Astrocyte (in vitro differentiated cells and primary cell): ENCODE measurements at places on chromosomes 3 and 15. TPM values are rescaled to one million over a fixed set of nuclear protein-coding genes. Genes with fewer than 3 reads are reported as not detected.

GRCh38 chr3:49668414-49668797 lies 5.7 kb upstream of the APEH start:
- peaks cover 17% of the 10 kb centered on the region for H3K4me1 ChIP-seq
- no peak overlapping the region for H3K27ac ChIP-seq
- DNase-seq: no peak
- no peak overlapping the region for H3K4me3 ChIP-seq
- no peaks in the 10 kb centered on the region for H3K27me3 ChIP-seq
- H3K36me3 ChIP-seq: no peaks in the 10 kb centered on the region

DNA sequence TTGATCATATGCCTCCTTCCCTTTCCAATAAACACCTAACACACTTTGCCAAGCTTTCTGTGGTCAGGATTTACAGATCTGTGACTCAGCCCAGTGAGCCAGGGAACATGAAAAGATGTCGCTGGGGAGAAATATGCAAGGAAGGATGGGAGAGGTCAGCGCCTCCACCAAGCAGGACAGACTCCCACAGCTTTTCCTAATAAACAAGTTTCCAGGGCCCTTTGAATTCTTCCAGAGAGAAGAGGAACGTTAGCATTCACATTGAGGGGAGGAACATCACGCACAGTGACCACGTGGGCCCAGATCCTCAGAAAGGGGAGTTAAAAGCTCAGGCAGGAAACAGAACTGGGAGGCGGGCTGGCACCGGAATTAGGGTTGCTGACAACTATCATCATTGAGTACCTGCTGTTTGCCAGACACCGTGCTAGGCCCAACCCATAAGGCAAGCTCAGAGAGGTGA lies 33.3 kb upstream of the MRPS22 start:
- H3K4me3 ChIP-seq: no peak overlapping the region
- peak overlapping the region; percentile 74 for H3K27ac ChIP-seq
- peaks cover 43% of the 10 kb centered on the region for H3K4me1 ChIP-seq
- peak; percentile 92 for DNase-seq
- H3K27me3 ChIP-seq: no peaks in the 10 kb centered on the region

GRCh38 chr3:103512595-103512994 lies 1077.8 kb downstream of the ZPLD1 start:
- H3K27me3 ChIP-seq: no peaks in the 10 kb centered on the region
- H3K27ac ChIP-seq: no peak overlapping the region
- H3K4me3 ChIP-seq: no peak overlapping the region
- H3K36me3 ChIP-seq: no peaks in the 10 kb centered on the region
- H3K4me1 ChIP-seq: no peaks in the 10 kb centered on the region

- H3K4me3 ChIP-seq: no peak overlapping the region
- no peaks in the 10 kb centered on the region for H3K27me3 ChIP-seq
- no peaks in the 10 kb centered on the region for H3K36me3 ChIP-seq
- H3K27ac ChIP-seq: no peak overlapping the region
Observed at GRCh38 chr3:3744826-3745225, 54.4 kb upstream of the LRRN1 start.

CCDC33 gene
- 0.41 and 0.96 TPM in 2 replicates for total RNA-seq
